Muscle of leg (tissue), 16 donors: ENCODE measurements at places on chromosomes 3 and 15.
A peak's percentile ranks its signal among the peaks of the same experiment; 100 is the strongest.

- DNase-seq: no peak
Observed at GRCh38 chr3:101567528-101568317, 6.1 kb downstream of the TRMT10C start.

DNA sequence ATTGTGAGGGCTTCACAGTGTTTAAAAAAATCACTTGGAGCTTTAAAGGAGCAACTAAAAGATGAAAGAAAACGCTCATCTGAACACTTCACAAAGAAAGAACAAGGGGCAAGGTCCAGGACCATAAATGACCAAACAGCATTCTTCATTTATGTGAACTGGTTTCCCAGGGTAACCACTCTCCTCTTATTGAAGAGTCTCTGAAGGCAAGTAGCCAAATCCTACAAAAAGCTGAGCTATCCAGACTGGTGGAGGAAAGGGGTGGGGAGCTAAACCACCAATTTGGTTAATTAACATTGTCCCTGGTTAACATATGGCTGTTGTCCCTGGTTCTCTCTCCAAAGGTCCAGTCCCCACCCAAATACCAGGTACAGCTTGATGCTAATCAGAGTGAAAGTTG, 58.1 kb downstream of the OSBPL10 start:
- peak; percentile 40 for DNase-seq

- DNase-seq: no peak
Observed at GRCh38 chr3:11583638-11584046, 60.1 kb downstream of the VGLL4 start.

DNA sequence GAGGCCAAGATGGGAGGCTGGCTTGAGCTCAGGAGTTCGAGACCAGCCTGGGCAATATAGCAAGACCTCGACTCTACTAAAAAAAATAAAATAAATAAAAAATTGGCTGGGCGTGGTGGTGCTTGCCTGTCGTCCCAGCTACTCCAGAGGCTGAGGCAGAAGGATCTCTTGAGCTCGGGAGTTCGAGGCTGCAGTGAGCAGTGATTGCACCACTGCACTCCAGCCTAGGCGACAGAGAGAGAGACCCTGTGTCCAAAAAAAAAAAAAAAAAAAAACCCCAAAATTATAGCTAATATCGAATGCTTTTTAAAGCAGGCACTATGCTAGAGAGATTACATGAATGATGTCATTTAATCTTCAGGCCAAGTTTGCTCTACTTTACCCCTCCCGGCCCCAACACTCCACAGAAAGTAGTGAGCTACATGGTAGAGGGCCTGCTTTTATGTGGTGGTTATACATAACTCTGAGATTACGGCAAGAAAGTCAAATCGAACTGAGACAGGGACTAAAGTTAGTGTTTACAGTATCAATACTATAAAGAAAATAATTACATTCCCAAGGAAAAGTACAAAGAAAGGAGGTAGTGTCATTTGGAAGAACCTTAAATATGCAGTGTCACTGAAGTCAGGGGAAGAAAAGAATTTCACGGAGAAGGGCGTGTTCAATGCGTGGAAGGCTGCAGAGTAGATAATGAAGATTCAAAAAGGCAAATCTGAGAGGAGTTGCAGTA, 1.1 kb downstream of the ADPGK start:
- DNase-seq: peak; percentile 22

- DNase-seq: no peak
Observed at GRCh38 chr15:48550822-48551525, 94.5 kb downstream of the FBN1 start.

DNA sequence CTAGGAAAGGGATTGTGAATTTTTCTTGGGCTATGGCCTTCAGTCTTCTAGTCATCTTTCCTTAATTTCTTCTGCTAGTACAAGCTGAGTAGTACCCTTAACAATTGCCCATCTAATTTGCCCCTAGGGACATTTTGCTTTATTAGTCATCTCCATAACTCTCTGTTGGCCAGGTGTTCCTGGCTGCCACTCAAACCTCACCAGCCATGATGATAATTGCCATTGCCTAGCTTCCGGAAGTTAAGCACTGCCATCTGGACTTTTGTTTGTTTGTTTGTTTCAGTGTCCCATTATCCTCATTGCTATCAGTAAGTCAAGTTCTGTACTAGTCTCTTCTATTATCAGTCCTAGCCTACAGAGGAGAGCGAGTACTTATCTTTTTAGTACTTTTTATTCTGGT, 36.6 kb upstream of the UBL7 start:
- no peak for DNase-seq

GRCh38 chr15:41417418-41418195, 712 bp downstream of the RTF1 start:
- DNase-seq: peak; percentile 45

DNA sequence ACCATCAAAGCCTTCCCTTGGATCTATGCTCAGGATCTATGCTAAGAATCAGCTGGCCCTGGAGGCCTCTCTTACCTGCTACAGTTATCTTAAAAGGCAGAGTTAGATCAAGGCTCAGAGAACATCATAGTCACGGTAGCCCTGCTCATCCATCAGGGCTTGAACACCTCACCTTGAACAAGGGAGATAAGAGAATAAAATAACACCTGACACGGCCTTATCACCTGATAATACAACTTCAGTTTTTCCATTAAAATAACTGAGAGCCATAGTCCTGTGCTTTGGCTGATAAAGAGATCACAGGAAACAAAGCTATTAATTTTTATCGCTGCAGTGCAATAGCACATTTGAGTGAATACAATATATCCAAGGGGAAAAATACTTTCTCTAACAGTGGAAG, 85.6 kb upstream of the LPP start:
- DNase-seq: no peak

DNA sequence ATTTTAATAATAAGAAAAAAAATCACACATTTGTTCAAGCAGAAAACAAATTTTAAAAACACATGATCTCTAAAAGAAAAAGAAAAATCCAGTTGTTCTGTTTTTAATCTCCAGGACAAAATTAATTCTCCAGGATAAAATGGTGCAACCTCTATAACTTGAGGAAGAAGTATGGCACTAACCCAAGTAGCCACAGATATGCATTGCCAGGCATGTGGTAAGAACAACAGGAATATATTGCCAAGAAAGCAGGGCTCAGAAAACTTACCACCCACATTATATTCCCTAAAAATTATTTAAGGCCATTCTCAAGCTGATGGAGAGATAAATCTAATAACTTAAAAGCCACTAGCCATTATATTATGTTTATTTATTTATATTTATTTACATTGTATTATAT, 295.7 kb upstream of the TMCO5A start:
- no peak for DNase-seq

DNA sequence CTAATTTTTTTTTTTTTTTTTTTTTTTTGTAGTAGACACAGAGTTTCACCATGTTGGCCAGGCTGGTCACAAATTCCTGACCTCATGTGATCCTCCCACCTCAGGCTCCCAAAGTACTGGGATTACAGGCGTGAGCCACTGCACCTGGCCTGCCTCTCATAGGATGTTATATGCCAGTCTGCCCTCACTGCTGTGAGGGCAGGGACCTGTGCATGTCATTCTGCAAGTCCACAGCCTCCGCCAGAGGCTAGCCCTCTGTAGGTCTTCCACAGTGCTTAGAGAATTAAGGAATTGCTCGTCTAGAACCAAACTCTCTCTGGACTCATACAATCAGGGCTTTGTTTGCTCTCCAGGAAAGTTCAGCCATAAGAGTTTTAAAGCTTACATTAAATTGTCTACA, 163.9 kb upstream of the WNT5A start:
- DNase-seq: peak; percentile 41

DNA sequence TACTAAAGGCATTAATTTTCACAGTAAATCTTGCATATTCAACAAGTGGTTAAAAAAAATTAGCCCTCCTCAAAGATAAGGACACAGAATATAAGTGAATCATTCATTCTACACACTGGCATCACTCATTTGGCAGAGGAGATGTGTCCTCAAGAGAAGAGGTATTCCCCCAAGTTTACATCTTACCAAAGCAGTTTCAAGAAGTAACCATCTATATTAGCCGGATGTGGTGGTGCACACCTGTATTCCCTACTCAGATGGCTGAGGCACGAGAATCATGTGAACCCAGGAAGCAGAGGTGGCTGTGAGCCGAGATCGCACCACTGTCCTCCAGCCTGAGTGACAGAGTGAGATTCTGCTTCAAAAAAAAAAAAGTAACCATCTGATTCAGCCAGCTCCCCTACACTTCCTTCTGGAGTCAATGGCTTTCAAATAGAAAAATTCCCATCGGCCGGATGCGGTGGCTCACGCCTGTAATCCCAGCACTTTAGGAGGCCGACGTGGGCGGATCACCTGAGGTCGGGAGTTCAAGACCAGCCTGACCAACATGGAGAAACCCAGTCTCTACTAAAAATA, 15.4 kb downstream of the RAF1 start:
- DNase-seq: no peak

DNA sequence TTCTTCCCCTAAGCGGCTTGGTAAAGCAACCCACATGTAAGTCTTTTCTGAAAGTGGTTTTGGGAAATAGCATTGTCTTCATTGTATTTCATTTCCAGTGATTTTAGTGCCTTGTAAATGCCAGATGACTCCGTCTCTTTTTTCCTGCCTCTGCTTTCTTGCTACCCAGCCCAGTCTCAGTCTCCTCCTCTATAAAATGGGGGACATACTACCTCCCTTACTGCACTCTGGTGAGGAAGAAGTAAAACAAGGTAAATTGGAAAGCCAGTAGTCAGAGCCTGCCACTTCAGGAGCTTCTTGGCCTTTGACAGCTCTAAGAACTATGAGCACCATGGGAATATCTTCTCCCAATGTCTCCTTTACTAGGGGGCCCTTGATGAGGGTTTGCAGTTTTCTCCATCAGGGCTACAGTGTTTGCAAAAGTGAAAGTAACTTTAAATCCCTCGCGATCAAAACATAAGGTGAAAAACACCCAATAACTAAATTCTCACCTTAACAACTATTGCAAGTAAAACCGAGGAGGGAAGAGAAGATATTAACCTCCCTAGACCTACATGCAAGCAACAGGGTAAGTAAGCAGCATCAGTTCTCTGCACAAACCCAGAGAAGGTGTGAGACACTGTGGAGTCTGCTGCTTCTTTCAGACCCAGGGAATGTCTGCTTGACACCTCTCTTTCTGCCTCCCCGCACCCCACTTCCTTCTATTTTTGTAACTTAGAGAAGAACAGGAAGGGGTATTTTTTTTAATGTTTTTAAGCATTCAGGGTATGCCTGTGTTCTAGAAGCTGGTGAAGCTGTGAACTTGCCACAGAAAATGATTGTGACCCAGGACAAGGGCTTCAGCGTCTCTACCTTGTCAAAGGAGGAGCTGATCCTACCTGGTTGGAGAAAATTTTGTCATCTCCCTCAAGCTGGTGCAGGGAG, 159.1 kb upstream of the EOMES start:
- DNase-seq: no peak

DNA sequence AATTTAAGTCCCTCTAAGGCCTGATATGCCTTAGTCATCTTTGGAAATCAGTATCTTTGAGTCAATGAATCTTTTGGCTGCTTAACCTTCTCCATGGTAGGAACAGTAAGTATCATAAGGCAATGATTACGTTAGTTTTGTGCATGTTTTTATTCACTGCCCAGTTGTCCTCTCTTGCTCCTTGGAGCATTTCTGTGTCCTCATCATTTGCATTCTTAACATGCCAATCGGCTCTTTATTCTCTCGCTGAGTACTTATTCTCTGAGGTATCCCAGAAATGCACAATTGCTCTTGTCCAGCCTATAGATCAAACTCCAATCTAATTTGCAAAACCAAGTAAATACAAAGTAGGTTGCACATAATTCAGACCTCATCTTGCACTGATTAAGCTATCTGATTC, 405.0 kb upstream of the IL12A start:
- DNase-seq: no peak

GRCh38 chr15:36449084-36449661, 130.3 kb upstream of the CDIN1 start:
- no peak for DNase-seq

DNA sequence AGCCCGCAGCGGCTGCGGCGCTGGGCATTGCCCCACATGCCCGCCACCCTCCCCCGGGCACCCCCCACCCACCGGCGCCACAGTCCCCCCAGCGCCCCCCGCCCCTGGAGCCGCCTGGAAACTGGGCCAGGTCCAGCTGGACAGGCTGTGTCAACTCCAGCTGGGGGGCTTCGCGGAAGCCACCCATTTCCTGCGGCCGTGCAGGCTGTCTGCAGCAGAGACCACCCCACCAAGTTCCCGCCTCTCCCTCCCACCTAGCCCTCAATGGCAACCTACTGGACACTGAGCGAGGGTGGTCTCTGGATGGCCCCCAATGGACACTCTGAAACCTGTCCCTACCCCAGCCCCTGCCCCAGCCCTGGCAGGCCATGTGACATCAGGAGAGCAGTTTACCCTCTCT, 62.8 kb upstream of the GATA2 start:
- DNase-seq: no peak

- DNase-seq: no peak
Observed at GRCh38 chr3:178540184-178540583, 3.9 kb downstream of the KCNMB2 start.

- no peak for DNase-seq
Observed at GRCh38 chr3:153052096-153052460, 109.9 kb upstream of the RAP2B start.

GRCh38 chr3:177552051-177552450, 354.8 kb upstream of the TBL1XR1 start:
- no peak for DNase-seq

DNA sequence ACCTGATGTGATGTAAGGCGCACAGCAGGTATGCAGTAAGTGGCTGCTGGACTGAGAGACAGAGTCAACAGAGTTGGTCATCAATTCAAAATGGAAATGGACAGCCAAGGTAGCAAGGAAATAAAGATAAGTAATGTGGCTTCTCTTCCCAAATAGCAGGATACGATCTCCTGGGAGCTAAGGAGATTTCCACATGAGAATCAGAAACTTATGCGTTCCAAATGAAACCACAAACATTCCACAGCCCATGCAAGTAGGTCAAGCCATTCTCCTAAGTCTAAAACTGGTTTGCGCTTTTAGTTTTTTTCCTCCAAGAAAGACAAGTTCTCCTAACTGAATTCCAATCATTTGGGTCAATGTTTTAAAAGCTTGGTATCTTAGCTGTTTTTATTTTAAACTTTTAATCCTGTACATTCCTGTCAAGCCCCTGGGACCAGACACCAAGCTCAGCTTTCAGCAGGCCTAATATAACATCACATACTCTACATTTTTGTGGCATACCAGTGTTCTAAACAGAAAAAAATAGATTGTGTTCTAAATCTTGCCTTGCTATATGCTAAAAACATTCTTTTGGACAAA, 73.7 kb upstream of the TSPAN3 start:
- peak; percentile 57 for DNase-seq

- no peak for DNase-seq
Observed at GRCh38 chr3:19342389-19342788, 194.1 kb downstream of the KCNH8 start.

GRCh38 chr3:144593881-144594280, 622.3 kb downstream of the DIPK2A start:
- DNase-seq: no peak

DNA sequence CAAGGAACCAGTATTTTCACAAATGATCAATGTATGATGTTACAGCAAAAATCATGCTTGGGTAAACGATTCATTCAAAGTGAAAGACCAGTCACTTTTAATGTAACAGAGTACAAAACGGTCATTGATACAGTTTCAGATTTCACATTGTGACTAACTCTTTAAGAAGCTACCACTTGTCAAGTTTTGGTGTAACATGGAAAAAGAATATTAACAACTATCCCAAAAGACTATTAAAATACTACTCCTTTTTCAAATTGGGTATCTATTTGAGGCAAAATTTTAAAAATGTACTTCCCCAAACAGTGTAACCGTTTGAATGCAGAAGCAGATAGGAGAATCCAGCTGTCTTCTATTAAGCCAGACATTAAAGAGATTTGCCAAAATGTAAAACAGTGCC, 31.7 kb downstream of the AKAP13 start:
- DNase-seq: peak; percentile 47
